ENCODE measurements at places on chromosomes 5 and 9.

- ATAC-seq: no peak
Observed at GRCh38 chr9:33946779-33947535, 101.7 kb downstream of the UBAP2 start.

DNA sequence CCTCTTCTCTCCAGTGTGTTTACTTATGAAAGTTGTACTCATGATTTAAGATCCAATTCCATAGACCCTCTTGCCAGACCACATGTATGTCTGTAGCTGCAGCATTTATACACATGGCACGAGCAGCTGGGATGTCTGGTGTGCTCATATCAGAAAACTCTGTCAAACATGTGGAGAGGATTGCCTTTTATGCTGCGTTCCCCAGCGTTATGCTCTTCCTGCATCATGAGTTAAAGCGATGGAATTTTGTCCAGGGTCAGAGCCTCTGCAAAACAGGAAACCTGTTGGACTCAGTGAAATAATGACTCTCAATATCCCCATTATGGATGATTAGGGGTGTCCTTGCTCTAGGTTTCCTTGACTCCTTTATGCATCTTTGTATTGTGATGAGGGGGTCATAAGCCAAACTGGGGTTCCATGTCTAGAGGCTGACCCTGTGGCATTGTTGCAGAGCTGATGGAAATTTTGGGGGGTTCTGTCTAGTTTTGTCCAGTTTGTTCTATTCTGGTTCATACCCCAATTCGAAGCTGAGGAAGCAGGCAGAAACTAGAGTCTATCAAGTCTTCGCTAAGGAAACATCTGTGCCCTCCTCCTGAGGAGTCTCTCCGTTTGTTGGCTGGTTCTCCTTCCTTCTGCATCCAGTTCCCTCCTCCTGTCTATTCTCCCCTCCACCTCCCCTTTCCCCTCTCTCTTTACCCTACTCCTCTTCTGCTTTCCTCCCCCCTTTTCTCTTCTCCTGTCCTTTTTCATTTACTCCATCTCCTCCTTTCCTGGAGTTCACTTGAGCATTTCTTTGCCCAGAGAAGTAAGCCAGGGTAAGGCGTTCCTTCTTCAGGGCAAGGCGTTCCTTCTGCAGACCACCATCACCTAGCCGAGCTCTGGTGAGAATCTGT, 252.8 kb downstream of the MAST4 start:
- ATAC-seq: no peak

- ATAC-seq: no peak
Observed at GRCh38 chr5:92917044-92917443, 664.0 kb downstream of the NR2F1-AS1 start.

- ATAC-seq: peak; percentile 99
Observed at GRCh38 chr5:39164529-39165402, 54.6 kb downstream of the FYB1 start.

- peak; percentile 41 for ATAC-seq
Observed at GRCh38 chr9:137286975-137287383, 9.5 kb downstream of the TOR4A start.

- no peak for ATAC-seq
Observed at GRCh38 chr9:4854265-4854590, 61.5 kb downstream of the RCL1 start.

DNA sequence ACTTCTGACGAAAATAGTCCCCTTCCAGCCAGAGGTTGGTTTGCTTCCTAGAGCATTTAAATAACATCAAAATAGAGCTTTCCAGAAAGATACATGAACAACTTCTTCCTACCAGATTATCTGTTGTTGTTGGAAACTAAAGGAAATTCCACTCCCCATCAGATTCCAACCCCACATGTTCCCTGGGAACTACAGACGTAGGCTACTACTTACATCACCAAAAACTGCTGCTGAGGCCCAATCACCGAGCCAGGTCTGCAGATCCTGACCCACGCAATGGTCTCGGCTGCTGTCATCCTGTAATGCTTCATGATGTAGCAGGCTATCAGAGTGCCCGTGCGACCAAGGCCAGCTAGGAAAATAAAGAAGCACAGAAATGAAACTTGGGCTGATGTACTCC, 73.4 kb downstream of the HABP4 start:
- ATAC-seq: no peak

GRCh38 chr9:134669399-134669955, 27.9 kb downstream of the COL5A1 start:
- ATAC-seq: no peak

DNA sequence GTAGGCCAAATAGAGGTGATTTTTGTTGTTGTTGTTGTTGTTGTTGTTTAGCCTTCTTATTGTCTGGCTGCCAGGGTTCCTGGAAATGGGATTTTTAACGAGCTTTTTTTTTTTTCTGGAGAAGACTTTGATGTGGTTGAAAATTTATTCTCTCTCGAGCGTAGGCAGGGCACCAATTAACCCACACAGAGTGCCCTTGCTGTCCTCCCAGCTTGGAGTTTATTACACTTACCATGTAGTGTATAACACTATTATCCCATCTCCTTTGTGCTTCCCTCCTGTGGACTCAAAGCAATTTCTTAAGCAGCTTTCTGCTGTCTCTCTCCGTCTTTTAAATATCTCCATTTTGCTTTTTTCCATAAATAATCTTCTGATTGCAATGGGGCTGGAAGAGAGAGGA, 57.4 kb downstream of the OR2K2 start:
- no peak for ATAC-seq

DNA sequence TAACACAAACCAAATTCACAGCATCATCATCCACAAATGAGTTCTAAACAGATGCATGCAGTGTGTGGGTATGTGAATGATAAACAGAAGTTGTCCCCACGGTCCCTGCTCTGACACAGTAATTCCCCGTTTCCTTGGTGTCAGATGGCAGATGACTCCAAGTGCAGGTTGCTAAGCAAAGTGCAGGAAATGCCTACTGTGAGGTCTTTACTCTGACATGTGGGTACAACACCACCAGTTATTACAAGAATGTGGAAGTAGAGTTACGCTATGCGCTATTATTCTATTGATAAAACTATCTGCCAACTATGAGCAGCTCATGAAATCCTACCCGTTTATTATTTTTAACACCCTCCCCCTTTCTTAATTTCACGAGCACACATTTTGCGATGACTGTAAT, 448.9 kb downstream of the BNC2 start:
- no peak for ATAC-seq

- no peak for ATAC-seq
Observed at GRCh38 chr9:132708769-132709430, 38.6 kb downstream of the GTF3C4 start.

- no peak for ATAC-seq
Observed at GRCh38 chr9:81969971-81970370, 18.6 kb upstream of the SPATA31D1 start.

DNA sequence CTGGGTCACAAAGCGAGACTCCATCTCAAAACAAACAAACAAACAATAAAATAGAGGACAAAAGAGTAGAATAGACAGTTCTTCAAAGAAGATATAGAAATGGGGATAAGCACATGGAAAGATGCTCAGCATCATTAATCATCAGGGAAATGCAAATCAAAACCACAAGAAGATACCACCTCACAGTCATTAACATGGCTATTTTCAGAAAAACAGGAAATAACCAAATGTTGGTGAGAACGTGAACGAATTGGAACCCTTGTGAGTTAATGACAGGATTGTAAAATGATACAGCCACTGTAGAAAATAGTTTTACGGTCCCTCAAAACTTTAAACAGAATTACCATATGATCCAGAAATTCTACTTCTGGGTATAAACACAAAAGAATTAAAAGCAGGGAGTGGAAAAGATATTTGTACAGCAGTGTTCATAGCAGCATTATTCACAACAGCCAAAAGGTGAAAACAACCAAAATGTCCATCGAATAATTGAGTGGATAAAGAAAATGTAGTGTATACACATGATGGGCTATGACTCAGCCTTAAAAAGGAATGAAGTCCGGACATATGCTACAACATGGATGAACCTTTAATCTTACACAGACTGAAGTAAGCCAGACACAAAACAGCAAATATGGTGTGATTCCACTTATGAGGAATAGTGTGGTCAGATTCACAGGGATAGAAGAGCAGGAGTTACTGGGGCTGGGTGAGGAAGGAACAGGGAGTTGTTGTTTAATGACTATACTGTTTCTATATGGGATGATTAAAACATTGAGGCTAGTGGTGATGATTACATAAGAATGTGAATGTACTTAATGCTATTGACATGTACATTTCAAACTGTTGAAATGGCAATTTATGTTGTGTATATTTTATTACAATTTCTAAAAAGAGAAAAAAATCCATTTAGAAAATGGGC, 19.7 kb downstream of the OR2V2 start:
- ATAC-seq: no peak

GRCh38 chr5:112202694-112203093, 216.4 kb downstream of the EPB41L4A start:
- ATAC-seq: no peak

GRCh38 chr5:115342590-115343377, 46.3 kb upstream of the CCDC112 start:
- no peak for ATAC-seq

DNA sequence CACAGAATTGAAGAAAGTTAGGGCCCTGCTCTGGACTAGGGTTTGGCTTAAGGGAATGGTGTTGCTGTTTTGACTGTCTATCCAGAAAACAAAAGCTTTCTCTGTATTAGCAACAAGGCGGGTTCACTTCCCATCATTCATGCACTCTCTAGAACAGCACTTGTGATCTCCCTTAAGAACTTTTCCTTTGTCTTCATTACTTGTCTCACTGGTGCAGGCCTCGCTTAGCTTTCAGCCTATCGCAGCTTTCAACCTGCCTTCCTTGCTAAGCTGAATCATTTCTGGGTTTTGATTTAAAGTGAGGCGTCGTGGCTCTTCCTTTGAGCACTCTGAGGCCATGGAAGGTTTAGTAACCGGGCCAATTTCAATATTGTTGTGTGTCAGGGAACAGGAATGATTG, 35.2 kb upstream of the LPCAT1 start:
- ATAC-seq: no peak

- no peak for ATAC-seq
Observed at GRCh38 chr5:164422400-164422799, 917.0 kb downstream of the MAT2B start.

GRCh38 chr5:35859101-35859661, 2.5 kb downstream of the IL7R start:
- no peak for ATAC-seq

GRCh38 chr5:168114444-168115017, 176.9 kb upstream of the WWC1 start:
- no peak for ATAC-seq

- ATAC-seq: no peak
Observed at GRCh38 chr9:109466623-109467590, 31.2 kb downstream of the PTPN3 start.

DNA sequence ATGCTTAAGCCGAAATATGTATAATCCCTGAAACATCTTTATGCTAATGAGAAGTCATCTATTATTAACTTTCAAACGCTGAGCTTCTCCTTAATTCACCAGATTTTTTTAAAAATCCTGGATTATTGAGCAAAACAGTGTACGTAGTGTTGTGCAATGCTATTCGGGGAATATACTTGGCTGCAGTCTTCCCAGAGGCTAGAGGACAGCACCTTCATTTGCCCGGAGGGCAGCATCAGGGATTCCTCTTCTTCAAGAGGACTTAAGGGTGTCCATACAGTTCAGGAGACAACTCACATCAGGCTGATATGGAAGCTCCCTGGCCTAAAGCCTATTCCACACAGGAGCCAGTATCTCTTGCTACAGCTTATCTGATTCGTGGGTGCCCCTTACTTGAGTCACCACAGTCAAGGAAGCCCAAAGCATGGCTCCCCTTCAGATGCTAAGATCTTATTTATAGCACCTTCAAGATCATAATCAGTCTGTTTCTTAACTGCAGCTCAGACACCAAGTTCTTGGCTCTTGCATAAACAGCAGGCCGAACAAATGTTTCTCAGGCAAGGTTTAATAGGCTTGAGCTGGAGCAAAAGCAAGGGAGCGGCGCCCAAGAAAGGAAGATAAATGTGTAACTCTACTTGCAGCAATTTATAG, 29.4 kb downstream of the NUTM2F start:
- ATAC-seq: no peak

DNA sequence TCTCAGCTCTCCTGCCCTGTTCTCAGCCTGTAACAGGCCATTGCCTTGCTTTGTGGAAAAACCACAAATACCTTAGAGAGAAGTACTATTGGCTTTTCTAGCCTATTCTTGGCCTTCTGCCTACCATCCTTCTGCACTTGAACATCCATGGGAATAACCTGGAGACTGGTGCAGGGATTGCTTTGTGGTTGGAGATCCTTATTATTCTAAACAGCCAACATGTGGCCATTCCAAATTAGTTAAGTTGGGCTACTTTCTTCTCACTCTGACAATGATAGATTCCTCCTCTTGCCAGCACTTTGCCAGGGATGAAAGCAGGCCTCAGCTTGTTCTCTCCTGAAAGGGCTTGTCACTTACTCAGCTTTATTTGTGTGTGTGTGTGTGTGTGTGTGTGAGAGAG, 240.4 kb downstream of the GLIS3 start:
- ATAC-seq: no peak

GRCh38 chr9:22413884-22414283, 32.7 kb upstream of the DMRTA1 start:
- no peak for ATAC-seq

GRCh38 chr5:65087154-65087553, 318.4 kb downstream of the CWC27 start:
- ATAC-seq: no peak

GRCh38 chr5:80453366-80453765, 34.5 kb upstream of the FAM151B start:
- no peak for ATAC-seq
